Left kidney (tissue), 8 donors: ENCODE measurements at places on chromosomes 7 and 10.

DNA sequence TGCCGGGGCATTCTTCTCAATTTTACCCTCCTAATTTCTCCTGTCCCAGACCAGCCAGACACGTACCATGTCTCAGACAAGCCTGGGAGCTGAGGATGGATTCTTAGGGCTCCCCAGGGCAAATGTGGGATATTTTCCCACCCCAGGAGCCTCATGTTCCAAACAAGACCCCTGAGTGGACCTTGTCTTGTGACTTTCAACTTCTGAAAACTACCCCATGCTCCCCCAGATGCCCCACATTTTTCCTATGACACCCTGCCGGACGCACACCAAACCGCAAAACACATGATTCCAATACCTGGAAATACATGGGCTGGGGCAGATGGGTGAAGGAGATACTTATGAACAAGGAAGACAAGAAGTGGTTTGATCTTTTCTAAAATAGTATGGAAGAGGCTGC, 874 bp downstream of the GIMAP5 start:
- no peak for DNase-seq

DNA sequence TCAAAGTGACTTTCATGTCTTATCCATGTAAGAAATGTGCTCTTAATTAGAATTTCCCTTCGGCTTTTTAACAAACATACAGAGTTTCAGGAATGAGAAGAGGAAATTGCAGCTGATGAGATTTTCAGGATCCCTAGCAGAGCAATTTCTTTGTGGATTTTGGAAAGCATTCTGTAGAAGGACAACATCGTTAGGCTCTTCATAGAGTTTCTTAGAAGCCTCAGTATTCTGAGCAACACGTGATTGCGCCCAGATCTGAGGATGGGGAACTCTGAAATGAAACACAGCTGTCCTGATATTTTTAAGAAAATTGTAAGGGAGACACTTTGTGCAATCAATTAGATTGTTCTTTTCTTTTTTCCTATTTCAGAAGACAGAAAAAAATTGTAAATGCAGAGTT, 85.8 kb downstream of the LHFPL3 start:
- no peak for DNase-seq

DNA sequence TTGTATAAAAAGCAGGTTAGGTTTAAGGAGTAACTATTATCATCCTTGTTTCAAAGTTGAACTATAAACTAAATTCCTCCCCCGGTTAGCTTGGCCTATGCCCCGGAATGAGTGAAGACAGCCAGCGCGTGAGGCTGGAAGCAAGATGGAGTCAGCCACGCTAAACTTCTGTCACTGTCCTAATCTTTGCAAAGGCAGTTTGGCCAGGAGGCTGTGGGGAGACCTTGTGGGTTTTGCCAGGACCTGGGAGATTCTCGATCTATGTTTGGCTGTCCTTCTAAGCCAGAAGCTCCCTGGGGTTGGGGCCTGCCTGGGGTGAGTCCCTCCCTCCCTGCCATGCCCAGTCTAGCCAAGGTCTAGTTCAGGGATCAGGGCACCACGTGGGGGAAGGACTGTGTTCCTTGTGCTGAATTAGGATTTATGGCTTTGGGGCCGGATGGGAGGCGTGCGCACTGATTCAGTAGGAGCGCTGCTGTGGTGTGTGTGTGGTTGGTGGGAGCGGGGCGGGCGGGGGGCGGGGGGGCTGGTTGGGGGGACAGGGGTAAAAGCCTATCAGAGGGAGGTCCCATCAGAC, 871 bp upstream of the GTF2IRD1 start:
- DNase-seq: peak; percentile 79

DNA sequence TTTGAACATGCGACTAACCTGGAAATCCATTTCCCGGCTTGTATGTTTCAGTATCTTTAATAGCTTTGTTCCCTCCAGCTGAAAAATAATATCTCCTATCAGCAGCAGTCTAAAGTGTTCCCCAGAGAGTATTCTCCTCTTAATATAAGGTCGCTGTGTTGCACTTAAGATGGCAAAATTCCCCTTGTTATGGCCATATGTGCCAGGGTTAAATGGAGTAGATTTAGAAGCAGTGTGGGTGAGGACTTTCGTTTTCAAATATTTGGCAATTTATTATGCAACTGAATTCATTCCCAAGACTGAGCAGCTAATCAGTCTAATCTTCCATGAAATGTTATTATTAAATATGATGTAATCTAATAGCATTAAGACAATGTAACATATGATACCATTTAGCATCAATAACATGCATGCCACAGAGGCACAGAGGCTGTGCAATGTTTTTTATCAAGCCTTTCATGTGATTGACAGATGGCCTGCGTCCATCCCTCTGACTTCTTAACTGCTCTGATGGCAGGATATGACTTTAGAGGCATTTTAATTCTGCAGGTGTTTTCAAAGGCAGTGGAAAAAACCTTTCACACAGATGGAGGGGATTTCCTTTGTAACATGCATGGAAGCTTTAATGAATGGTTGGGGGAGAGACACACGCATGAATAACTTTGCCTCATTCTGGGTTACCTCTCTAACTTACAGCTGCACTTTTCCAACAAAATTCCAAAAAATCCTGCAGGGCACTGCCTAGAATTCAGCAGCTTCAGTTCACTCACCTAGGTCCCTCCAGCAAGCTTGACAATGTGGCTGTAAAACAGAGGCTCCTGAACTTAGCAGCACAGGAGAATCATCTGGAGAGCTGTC, 55.1 kb upstream of the ZPBP start:
- DNase-seq: peak; percentile 29

DNA sequence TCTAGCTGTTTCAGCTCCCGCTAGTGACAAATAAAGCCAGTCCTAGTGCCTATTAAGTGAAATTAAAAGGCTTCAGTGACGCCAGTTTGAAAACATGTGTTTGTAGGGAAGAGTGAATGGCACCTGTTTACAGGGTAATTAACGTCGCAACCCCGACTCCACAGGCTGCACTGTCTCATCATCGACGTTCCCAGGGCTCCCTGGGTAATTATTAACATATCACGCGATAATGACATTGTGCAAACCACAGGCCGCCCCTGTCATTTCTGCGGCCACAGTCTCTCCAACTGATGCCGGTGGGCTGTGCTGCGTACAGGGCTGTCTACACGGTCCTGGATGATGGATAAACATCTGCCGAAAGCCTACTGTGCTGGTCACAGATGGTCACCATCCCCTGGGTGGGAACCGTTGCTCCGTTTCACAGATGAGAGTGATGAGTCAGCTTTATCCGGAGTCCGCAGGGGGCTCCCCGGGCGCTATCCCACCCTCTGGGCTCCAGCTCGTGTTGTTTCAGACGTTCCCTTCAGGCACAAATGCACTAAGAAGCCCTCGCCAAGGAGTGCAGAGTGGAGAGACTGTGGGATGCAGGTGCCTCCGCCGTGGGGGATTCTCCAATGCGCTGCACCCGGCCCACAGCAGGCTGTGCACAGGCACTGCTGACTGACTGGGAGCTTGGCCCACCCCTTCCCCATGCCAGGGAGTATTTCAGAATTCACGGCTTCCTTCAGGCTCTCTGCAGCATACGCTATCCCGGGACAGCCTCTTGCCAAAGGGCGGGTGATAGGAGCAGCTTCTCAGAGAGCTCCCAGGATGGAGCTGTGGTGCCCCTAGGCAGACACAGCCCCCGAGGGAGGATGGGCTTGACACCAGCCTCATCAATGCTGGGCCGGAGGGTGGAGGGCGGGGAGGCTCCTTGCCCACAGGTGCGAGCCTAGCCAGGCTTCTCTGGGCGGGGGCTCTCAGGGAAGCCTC, 491.8 kb upstream of the FOXK1 start:
- DNase-seq: no peak

DNA sequence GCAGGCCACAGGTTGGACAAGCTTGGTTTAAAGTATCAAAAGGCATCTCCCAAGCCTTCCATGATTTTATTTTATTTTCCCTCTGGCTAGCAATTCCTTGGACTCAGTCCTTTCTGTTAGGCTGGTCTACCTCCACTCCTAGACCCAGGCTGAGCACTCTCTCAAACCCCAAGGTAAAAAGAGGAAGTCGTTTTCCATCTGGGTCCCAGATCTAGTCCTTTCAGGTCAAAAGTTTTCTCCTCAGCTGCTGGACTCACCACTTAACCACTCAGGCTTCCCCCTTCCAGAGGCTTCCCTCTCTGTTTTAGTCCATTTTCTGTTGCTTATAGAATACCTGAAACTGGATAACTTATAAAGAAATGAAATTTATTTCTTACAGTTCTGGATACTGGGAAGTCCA, 252.3 kb upstream of the MKLN1 start:
- DNase-seq: no peak

DNA sequence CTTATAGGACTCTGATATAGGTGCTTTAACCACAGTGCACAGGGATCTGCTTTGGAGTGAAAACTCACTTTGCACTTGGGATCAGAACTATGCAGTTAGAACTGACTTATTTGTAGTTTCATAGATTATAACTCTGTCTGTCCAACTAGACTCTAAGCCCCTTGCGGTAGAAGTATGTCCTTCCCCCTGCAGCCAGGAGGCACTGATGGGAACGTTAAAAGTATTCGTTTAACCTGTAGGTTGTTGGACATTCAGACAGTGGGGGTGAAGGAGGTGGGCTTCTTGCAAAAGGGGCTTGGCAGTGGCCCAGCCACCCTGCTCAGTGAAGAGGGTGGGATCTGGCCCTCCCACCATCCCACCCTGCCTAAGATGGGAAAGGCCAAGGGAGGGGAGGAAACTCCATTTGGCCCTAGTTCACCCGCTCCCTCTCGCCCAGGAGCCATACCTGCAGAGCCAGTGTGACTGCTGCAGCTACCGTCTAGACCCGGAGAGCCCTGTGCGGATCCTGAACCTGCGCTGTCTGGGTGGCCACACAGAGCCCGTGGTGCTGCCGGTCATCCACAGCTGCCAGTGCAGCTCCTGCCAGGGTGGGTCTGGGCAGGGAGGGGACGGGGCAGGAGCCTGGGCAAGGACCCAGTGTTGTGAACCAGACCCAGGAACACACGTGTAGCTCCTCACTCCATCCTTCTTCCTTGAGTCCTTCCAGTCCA, 5.7 kb upstream of the ZNF862 start:
- no peak for DNase-seq

DNA sequence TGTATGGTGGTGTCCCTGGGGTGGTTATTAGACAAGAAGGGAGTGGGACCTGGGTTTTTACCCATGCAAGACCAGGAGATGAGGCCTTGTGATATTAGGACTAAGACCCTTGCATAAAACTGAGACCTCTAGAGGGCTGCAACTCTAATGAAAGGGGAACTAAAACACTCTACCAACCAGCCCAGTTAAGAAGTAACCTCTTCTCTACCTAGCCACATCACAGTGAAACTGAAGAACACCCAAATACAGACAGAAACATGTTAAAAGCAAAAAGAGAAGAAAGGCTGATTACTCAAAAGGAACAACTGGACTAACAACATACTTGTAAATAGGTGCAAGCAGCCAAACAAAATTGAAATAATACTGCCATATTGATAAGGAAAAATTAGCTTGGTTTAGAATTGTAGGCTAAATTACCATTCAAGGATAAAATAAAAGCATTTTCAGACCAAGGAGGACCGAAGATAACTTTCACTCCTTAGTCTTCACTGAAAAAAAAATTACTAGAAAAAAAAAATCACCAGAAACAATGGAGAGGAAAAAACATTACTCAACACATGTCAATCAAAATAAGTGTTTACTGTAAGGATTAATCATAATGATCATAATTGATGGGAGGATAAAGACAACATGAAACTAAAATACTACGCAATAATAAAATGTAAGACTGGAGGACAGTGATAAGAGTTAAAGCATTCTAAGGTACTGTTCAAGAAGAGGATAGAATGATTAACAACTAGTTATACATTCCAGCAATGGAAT, 27.6 kb downstream of the ERLIN1 start:
- no peak for DNase-seq

DNA sequence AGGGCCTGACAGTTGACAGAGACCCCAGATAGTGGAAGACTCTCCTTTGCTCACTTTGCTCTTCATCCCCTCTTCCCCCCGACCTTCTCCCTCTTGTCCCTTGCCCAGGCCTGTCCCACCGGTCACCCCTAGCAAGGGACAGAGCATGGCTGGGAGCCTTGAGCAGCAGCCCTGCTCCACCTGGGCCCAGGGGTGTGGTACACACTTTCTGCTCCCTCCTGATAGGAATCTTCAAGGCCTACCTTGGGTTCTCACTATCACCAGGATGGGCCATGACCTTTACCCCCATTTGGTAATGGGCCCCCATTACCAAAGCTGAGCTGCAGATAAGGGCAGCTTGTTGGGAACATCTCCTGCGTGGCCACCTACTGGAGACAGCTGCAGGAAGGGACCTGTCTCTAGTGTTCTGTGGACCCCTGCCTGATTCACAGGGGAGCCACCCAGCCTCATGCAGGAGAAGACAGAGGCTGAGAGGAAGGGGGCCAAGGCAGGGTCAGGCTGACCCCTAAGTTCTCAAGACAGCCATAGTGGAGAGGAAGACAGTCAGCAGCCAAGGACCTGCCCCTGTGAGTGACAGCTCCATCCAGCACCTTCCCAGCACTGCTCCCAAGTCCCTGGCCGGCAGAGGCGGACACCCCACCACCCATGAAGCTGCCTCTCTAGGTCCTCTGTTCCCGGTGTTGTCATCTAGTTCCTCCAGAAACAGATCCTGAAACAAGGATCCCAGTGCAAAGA, 913 bp upstream of the NPC1L1 start:
- DNase-seq: no peak

DNA sequence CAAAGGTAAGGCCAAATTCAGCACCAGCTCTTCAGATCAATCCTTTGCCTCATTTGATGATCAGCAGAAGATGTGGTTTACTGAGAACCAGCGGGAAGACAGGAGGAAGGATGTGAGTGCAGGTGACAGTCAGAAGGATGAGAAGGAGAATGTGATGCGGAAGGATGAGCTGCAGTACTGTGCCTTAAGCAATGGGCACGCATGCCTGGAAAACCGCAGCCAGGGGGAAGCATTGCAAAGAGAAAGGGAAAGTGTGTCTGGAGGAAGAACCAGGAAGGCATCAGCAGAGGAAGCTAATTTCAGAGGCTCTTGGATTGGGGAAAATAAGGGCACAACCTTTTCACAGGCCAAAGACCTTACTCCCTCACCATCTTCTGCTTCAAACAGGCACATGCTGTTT, 25.7 kb downstream of the C10orf71 start:
- no peak for DNase-seq

DNA sequence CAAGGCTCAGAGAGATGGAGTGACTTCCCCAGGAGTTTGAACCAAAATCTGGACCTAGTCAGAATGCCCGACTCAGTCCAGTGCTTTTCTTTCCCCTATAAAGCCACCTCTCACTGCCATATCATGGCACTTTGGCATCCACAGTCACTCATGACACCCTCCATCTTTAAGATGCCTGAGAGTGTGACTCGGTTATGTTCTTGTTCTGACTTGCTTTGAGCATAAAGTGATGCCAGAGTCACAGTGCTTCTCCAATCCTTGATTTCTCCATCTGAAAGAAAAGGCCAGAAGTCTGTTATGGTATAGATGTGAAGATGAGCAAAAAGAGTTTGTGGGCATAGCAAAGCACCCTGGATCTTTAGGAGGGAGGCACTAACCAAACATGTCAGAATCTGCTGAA, 538.1 kb downstream of the SORCS1 start:
- no peak for DNase-seq

DNA sequence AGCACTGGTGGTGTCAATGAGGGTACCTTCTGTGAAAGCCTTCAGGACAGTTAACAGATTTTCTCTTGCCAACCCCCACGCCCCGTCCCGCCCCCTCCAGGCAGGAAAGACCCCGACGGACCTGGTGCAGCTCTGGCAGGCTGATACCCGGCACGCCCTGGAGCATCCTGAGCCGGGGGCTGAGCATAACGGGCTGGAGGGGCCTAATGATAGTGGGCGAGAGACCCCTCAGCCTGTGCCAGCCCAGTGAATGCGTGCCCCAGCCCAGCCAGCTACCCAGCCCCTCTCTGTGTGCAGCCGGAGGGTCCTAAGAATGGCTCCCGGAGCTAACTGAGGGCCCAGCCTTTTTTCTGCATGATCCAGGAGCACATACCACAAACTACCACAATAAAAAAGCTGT, 713 bp upstream of the HOGA1 start:
- DNase-seq: no peak
